Regular cardiac myocyte (primary cell): ENCODE measurements at places on chromosomes 12 and 14. TPM values are rescaled to one million over a fixed set of nuclear protein-coding genes. Genes with fewer than 3 reads are reported as not detected.

Gene KIF5A
- total RNA-seq: 0.19 and 0.28 TPM in 2 replicates

Gene GEMIN2
- 28.8 and 34.3 TPM in 2 replicates for total RNA-seq

Gene RAD9B
- total RNA-seq: 0.28 and 0.58 TPM in 2 replicates

Gene OR4K15
- total RNA-seq: not detected in 2 replicates

Gene PLEKHG3
- 3.5 and 5.4 TPM in 2 replicates for total RNA-seq

Gene SRSF9
- total RNA-seq: 167 and 251 TPM in 2 replicates

Gene RNASE9
- total RNA-seq: not detected in 2 replicates

Gene PPFIBP1
- total RNA-seq: 112 and 171 TPM in 2 replicates

Gene LTBR
- 36.8 and 71.0 TPM in 2 replicates for total RNA-seq

Gene KIF21A
- total RNA-seq: 15.0 and 22.3 TPM in 2 replicates

Gene TAS2R46
- total RNA-seq: 1.5 and 2.8 TPM in 2 replicates

Gene SSTR1
- 0.77 and 1.1 TPM in 2 replicates for total RNA-seq

Gene ALX1
- not detected in 2 replicates for total RNA-seq

Gene NCKAP5L
- 11.5 and 12.7 TPM in 2 replicates for total RNA-seq

Gene KLRD1
- under 0.01 and 0.28 TPM in 2 replicates for total RNA-seq

Gene NANOG
- total RNA-seq: not detected in 2 replicates

Gene SERPINA9
- total RNA-seq: 0.28 and 0.96 TPM in 2 replicates

Gene RD3L
- total RNA-seq: not detected in 2 replicates

Gene PLA2G1B
- not detected in 2 replicates for total RNA-seq

Gene SERPINA4
- not detected in 2 replicates for total RNA-seq

Gene RTL1
- total RNA-seq: not detected in 2 replicates
